ENCODE measurements at places on chromosomes 11 and 22.
A peak's percentile ranks its signal among the peaks of the same experiment; 100 is the strongest.

GRCh38 chr11:95717314-95717713 is 72.3 kb downstream of the FAM76B start:
- no peak for DNase-seq

DNA sequence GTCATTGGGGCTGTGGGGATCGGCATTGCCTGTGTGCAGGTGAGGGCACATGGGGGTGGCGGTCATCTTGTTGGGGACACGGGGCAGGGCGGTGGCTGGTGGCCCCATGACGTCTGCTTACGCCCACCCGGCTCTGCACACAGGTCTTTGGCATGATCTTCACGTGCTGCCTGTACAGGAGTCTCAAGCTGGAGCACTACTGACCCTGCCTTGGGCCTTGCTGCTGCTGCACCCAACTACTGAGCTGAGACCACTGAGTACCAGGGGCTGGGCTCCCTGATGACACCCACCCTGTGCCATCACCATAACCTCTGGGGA is 4.4 kb downstream of the POLR2L start:
- no peak for DNase-seq

DNA sequence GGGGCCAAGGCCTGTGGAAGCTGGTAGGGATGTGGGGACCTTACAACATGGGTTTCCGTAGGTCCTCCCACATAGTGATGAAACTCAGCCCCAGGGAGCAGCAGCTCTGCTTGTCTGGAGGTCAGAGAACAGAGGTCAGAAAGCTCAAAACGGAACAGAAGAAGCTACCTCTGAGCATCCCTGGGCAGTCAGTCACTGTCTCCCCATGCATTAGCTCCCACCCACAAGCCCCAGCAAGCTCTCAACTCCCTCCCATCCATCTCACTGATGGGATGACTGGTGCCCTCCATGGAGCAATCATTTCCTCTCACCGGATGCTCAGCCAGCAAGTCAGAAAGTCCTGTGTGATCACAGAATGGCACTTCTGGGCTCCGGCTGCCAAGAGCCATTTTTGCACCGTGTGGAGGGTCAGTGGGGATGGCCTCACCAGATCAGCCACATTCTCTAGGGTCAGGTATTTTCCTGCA is 1.9 kb downstream of the TPP1 start:
- no peak for DNase-seq

GRCh38 chr11:12229450-12230229 is 119.2 kb downstream of the MICAL2 start:
- no peak for DNase-seq

- no peak for DNase-seq
Measured at GRCh38 chr11:12121011-12121410, 10.6 kb downstream of the MICAL2 start.

DNA sequence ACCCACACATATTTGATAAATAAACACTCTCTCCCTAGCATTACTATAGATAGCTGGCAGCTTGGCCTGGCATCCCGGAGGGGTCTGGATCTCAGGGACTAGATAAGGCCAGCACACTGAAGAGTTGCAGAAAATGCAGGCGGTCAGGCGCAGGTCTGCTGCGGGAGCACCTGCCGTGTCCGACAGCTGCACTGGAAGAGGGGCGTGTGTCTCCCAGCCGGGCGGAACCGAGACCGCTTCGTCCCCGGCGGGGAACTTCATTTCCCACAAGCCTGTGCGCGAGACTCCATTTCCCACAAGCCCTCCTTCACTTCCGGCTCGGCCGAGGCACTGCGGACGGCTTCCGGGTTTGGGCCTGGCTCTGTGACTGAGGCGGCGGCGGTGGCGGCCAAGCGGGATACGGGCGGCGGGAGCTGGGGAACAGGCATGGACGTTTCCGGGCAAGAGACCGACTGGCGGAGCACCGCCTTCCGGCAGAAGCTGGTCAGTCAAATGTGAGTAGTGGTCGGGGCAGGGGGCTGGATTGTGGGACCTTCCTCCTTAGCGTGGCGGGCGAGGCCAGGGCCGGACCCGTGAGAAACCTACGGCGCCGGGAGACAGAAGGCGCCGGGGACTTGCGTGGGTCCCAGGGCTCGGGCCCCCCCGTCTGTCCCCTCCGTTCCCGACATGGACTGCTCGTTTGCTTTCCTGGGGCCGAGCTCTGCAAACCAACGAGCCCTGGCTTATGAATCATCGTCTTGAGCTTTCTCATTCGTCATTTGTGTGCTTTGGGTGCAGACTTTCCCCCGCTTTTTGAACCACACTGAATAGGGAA is at the start of gene MED15:
TSS of gene MED15 (plus strand) at position 358 of the 814 bp plus-strand sequence. CDS start at position 427, 69 bp downstream.
- DNase-seq: no peak

DNA sequence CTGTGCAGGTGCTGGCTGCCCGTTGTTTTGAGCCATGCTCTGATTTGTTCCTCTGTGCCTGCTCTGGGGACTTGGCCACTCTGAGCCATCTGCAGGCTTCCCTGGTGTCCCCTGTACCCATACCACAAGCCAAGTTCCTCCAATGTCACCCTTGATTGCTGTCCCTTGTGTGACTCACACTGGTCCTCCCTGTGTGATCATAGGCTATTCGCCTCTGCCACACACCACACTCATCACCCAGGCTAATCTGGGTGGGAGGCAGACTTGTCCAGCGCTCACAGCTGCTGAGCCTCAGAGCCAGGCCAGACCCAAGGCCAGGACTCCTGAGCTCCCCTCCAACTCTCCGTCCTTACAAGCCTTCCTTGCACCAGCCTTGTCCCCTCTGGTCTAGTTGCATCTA is 31.7 kb downstream of the IGF2 start:
- no peak for DNase-seq

- no peak for DNase-seq
Measured at GRCh38 chr11:65802841-65803240, 16.0 kb downstream of the OVOL1 start.

DNA sequence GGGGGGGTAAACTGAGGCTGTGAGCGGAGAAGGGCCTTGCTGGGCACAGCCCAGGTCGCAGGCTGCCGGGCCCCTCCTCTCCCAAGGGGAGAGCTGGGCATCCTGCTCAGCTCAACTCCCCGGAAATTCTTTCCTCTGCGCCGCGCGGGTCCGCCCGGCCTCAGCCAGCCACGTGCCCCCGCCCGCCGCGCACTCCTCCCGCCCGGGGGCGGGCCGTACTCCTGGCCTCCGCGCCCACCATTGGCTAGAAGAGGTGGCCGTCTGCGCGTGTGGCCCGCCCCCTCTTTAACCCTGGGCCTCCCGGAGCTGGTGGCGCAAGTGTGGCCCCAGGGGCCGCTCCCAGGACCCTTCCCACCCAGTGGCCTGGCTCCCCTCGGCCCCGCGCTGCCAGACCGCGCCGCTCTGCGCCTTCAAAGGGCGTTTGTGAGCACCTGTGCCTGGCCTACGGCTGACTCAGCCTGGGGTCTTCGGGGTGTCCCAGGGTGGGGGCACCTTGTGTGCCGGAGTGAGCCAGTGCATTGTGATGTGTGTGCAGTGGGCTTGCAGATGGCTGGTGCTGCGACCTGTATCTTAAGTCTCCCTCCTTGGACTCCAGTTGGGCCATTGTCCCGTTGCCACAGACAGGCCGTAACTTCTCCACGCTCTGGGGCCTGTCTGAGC is 2.0 kb downstream of the MRGPRF start:
- peak; percentile 46 for DNase-seq

- DNase-seq: no peak
Measured at GRCh38 chr22:27104449-27104848, 447.1 kb downstream of the MIAT start.

GRCh38 chr11:67648140-67648795 is 2.3 kb downstream of the ACY3 start:
- DNase-seq: no peak

GRCh38 chr11:71247551-71248250 is 4.7 kb downstream of the SHANK2 start:
- no peak for DNase-seq

- no peak for DNase-seq
Measured at GRCh38 chr11:60744114-60744513, 12.6 kb upstream of the MS4A15 start.

DNA sequence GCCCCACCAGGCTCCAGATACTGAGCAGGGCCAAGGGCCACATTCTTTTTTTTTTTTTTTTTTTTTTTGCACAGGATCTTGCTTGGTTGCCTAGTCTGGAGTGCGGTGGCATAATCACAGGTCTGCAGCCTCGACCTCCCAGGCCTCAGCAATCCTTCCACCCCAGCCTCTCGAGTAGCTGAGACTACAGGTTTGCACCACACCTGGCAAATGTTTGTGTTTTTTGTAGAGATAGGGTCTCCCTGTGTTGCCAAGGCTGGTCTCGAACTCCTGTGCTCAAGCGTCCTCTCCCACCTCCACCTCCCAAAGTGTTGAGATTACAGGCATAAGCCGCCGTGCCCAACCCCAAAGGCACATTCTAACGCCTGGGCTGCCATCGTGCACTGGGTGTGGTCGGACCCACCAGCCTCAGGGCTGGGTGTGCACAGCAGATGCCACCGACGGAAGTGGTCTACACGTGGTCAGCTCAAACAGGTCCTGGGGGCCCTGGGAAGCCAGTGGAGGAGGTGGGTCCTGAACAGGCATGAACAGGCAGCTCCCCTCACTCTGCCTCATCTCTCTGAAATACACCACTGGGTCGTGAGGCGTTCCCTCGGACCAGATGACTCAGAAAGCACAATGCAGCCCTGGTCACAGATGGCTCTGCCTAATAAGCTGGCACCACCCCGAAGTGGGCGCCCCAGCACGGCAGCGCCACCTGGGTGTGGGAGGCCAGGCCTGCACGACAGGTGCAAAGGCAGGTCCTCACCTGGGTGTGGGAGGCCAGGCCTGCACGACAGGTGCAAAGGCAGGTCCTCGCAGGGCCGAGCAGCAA is 5.1 kb upstream of the B4GALNT4 start:
- no peak for DNase-seq
